ENCODE measurements at places on chromosomes 13 and 19. TPM values are rescaled to one million over a fixed set of nuclear protein-coding genes. Genes with fewer than 3 reads are reported as not detected.

- H3K36me3 ChIP-seq = no peaks in the 10 kb centered on the region
- no peak overlapping the region for H3K4me3 ChIP-seq
- DNase-seq = no peak
- no peak overlapping the region for H3K27ac ChIP-seq
Observed at GRCh38 chr13:33006638-33007037, 9.6 kb upstream of the KL start.

The CDX2 gene
- not detected for total RNA-seq

The ZNF442 gene
- total RNA-seq = 2.2 TPM

DNA sequence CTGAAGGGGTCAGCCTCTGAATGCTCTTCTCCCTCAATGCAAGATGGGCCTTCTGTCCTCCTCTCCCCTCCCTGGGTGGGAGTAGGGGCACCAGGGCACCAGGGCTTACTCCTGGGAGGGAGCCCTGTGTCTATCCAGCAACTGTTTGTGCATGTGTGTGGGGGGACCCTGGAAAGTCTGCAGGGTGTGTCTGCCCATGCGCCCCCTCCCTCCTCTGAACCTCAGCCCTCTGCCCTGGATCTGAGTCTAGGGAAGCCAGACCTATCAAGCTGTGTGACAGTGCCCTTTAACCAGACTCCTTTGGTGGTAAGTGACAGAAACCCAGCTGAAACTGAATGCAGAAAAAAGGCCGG lies 213.3 kb upstream of the ZNF536 start:
- no peaks in the 10 kb centered on the region for H3K4me1 ChIP-seq
- H3K36me3 ChIP-seq = no peaks in the 10 kb centered on the region
- no peak overlapping the region for H3K4me3 ChIP-seq
- peak; percentile 34 for DNase-seq
- H3K27me3 ChIP-seq = peaks cover 24% of the 10 kb centered on the region

The ZNF675 gene
- 19.8 TPM for total RNA-seq

DNA sequence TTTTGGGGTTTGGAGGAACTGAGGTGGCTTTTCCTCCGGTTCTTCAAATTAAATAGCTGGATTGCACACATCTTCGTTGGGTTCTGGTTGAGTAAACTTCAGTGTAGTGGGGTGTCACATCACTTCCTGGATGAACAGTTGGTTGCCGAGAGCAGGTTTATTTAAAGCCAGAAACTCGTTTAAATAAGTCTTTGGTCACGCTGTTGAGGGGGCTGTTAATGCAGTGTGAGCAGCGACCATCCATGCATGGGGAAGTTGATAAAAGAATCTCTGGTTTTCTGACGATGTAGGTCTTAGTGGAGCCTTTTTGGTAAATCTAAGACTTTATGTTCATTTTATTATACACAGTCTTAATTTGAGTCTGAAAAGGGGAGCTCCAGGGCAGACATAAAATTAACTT lies 351.2 kb upstream of the ARGLU1 start:
- no peaks in the 10 kb centered on the region for H3K27me3 ChIP-seq
- no peak for DNase-seq
- no peaks in the 10 kb centered on the region for H3K36me3 ChIP-seq
- H3K4me3 ChIP-seq = peak overlapping the region; percentile 14
- peaks cover 15% of the 10 kb centered on the region for H3K4me1 ChIP-seq

- no peaks in the 10 kb centered on the region for H3K36me3 ChIP-seq
- H3K27ac ChIP-seq = no peak overlapping the region
- peaks cover 13% of the 10 kb centered on the region for H3K27me3 ChIP-seq
- no peak for DNase-seq
- no peaks in the 10 kb centered on the region for H3K4me1 ChIP-seq
Observed at GRCh38 chr13:112143046-112143752, 76.2 kb downstream of the SOX1 start.

- H3K36me3 ChIP-seq = no peaks in the 10 kb centered on the region
- no peaks in the 10 kb centered on the region for H3K27me3 ChIP-seq
- H3K4me1 ChIP-seq = no peaks in the 10 kb centered on the region
- DNase-seq = no peak
Observed at GRCh38 chr13:80757694-80758093, 416.8 kb upstream of the SPRY2 start.

The FOSB gene
- 326 TPM for total RNA-seq

DNA sequence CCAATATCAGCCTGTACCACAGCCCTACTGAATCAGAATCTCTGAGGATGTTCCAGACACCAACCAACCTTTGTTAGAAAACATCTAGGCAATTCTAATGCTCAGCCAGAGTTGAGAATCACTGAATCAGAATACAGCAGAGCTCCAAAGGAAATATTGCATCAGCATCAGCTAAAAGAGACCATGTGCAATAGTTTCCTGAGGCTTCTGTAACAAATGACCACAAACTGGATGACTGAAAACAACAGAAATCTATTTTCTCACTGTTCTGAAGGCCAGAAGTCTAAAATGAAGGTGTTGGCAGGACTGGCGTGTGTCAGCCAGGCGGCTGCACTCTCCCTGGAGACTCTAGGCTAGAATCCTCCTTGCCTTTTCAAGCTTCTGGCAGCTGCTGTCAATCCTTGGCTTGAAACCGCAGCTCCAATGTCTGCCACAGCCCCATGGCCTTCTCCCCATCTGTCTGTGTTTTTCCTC lies 1.2 kb upstream of the DCT start:
- no peak overlapping the region for H3K27ac ChIP-seq
- H3K4me1 ChIP-seq = no peaks in the 10 kb centered on the region
- H3K27me3 ChIP-seq = no peaks in the 10 kb centered on the region
- H3K36me3 ChIP-seq = no peaks in the 10 kb centered on the region
- DNase-seq = no peak

DNA sequence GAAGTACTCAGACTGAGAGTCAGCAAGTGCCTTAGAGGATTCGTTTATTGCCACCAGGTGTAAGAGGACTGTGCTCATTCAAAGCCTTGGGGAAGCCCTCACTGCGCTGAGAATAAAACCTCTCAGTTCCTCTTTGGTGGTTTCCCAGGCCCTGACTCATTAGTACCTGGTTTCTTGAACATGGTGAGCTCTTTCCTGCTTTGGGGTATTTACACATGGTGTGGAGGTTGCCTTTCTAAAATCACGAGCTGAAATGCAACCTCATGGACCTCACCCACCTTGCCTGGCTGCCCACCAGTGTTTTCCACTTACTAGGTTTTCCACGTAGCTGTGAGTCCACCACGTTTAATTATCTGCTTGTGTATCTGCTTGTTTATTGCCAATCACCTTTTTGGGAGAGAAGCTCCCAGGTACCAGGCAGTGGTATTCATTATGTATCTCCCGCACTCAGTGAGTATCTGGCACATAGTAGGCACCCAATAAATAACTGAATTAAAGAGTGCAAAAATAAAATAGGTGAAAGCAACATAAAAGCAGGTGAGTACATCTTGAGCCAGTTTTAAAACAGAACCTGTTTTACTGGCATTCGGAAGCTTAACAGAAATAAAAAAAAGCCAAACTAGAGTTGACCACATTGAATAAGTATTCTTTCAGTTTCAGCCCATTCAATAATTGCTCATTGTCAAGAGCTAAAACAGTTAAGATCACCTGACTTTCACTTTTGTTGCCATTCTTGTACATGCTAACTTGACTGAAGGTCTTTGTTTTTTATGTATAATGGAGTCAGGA lies 533.0 kb downstream of the MYO16 start:
- no peaks in the 10 kb centered on the region for H3K27me3 ChIP-seq
- H3K27ac ChIP-seq = no peak overlapping the region
- no peak overlapping the region for H3K4me3 ChIP-seq
- H3K4me1 ChIP-seq = peaks cover 19% of the 10 kb centered on the region

- no peaks in the 10 kb centered on the region for H3K4me1 ChIP-seq
- H3K27ac ChIP-seq = peak overlapping the region; percentile 2
- H3K36me3 ChIP-seq = no peaks in the 10 kb centered on the region
- peak; percentile 82 for DNase-seq
- no peaks in the 10 kb centered on the region for H3K27me3 ChIP-seq
- H3K4me3 ChIP-seq = no peak overlapping the region
Observed at GRCh38 chr13:82654861-82655855, 1227.1 kb downstream of the SLITRK1 start.

The ATP8A2 gene
- total RNA-seq = 0.21 TPM

The LENG1 gene
- 3.7 TPM for total RNA-seq

- no peak overlapping the region for H3K27ac ChIP-seq
- no peak for DNase-seq
- no peaks in the 10 kb centered on the region for H3K4me1 ChIP-seq
- H3K36me3 ChIP-seq = no peaks in the 10 kb centered on the region
Observed at GRCh38 chr13:109615721-109616420, 170.5 kb downstream of the IRS2 start.

DNA sequence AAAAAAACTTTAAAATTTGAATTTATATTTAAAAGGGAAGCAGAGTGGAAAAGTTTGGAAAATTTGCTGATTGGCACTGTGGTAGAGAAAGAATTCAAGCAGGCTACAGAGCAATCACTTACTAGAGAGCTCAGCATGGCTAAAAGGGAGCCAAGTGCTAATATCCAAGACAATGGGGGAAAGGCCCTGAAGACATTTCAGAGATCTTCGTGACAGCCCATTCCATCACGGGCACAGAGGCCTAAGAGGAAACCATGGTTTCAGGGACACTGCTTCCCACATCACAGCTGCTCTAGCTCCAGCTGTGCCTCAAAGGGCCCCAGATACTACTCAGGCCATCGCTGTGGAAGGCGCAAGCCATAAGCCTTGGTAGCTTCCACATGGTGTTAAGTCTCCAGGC lies 73.7 kb downstream of the SGCG start:
- H3K36me3 ChIP-seq = no peaks in the 10 kb centered on the region
- H3K4me3 ChIP-seq = no peak overlapping the region

All from suprapubic skin (tissue), 4 donors.